Stimulated activated CD8-positive, alpha-beta memory T cell treated with anti-CD3 and anti-CD28 coated beads, Interleukin-7, amount 100 ng/mL, for 24 hours (primary cell): ENCODE measurements at places on chromosomes 11 and 22.

DNA sequence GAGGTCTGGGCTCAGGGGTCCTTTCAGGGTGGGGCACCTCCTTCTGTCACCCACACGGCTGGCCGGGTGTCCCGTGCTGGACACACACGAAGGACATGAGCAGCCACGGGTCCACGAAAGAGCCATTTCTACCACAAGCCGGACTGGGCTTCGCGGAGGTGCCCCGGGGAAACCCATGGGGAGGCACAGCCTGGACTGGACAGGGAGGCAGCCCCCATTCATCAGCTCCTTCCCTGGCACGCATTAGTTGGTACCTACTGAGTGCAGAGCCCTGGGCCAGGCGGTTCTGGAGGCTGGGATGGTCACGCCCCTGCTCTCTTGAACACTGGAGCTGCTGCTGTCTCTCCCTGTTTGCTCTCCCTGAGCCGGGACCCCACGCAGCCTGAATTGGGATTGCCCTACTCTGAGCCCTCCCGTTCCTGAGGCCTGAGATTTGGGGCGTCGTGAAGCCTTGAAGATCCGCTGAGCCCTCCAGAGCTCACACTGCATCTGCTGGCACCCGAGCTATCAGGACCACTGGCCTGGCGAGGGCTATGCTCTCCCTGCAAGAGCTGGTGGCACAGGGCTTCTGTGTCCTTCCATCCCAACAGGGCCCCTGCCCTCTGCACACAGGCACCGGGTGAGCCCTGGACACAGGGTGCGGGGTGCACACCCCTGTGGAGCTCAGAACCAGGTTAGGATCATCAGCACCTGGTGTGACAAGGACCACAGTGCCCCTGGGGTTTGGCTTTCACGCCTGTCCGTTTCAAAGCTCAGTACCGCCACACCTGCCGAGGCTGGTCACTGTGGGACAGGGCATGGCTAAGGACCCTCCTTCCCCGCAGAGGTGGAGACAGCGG, 84.6 kb downstream of the MYEOV start:
- no peak for DNase-seq

DNA sequence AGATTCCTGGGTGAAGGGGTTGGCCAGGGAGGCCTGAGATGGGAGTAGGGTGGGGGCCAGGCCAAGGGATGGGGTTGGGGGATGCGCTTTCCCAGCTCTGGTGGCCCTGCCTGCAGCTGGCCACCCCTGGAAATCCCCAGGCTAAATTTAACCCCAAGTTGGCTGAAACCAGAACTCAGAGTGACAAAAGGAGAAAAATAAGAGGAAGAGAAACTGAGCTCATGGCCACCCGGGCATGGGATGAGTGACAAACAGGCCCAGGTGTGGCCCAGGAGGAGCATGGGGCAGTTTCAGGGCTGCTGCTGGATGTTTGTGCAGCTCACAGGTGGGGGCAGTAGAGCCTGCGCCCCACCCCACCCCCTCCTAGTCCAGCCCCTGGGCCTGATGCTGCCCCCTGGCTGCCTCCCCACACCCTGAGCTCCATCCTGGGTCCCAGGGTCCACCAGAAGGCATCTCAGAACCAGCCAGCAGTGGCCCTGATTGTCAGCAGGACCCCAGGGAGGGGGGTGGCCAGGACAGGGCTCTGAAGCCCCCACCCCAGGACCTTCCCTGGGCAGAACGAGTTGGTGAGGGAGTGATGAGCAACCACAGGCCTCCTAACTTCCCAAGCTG, 48.0 kb downstream of the IGLL5 start:
- DNase-seq = no peak

GRCh38 chr11:2932850-2933251, 3.6 kb upstream of the PHLDA2 start:
- DNase-seq = no peak

DNA sequence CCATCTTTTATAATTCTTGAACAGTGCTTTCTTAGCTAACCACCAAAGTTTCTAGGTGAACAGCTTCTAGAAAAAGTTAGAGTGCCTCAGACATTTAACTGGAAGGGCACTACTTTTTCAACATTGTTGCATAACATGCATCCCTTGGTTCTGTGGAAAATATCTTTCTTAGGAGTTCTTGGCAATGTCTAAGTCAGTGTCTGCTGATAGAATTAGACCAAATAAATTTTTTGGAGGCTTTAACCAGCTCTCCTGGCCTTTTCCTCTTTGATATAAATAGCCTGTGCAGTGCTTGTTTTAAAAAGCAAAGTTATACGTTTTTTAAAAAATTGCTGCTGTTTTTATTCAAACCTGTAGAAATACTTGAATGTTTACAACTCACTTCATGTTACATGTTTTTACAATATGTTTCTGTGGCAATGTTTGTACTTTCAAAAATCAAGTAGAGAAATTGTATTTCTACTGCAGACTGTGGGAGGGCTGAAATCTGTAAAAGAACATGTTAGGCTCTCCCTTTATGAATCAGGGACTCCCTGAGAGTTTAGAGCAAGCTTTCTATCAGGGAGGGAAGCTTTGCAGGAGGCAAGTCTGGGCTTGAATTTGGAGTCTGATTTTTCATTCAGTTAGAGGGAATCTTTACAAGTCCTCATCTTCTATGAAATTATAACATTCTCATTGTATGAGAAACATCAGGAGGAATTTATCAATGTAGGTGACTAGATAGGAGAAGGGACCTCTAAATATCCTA, 16.3 kb upstream of the PANX1 start:
- no peak for DNase-seq

DNA sequence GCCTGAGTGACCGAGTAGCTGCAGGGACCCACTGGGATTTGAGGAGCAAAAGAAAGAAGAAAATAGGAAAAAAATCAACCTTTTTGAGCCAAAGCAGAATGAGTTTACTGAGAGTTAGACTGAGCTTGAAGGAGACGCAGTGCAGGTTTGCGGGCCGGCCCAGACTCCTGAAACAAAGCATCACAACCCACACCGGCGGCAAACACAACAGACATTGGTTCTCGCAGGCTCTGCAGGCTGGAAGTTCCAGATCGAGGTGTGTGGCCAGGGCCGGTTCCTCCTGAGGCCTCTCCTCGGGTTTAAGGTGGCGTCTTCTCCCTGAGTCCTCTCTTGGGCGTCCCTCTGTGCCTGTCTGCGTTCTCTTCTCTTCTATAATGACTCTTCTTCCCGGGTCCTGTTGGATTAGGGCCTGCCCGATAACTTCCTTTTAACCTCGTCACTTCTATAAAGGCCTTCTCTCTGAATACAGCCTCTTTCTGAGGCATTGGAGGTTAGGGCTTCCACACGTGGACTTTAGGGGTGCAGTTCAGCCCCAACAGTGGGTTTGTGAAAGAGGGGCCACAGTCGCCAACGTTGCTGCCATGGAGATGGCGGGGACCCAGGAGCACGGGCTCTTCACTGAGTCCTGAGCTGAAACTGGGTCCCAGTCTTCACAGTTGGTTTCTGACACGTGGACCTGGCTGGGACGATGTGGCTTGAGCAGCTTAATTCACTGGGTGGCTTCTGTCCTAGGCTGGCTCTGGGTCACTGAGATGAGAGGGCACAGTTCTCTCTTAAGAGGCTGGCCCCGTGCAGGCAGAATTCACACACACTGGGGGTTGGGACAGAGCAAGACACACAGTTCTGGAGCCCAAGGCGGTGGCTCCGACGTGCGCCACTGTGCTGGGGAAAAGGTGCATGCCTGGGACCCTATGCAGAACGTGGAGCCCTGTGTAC, 1047.7 kb downstream of the BRD1 start:
- DNase-seq = no peak
